ENCODE measurements at places on chromosomes 11 and 22.

DNA sequence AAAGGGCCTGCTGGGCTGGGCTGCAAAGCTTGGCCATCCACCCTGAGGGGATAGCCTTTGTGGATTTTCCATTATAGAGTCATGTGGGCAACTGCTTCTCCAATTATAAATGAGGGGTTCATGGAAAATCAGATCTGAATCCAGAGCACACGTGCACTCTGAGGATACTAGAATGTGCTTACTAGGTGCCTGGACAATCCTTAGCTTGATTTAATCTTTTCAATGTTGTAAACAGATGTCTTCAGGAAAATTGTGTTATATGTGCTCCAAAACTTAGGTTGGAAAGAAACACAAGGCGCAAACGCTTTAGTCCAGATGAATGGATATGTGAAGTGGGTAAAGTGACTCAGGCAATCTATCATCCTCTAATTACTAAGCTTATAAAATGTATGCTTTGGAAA, 92.0 kb downstream of the SLC17A6 start:
- no peak for DNase-seq

- no peak for DNase-seq
These were observed 165.1 kb downstream of the MSANTD4 start for GRCh38 chr11:105856954-105857353.

GRCh38 chr11:114624455-114625207, 29.0 kb upstream of the NXPE4 start:
- no peak for DNase-seq

DNA sequence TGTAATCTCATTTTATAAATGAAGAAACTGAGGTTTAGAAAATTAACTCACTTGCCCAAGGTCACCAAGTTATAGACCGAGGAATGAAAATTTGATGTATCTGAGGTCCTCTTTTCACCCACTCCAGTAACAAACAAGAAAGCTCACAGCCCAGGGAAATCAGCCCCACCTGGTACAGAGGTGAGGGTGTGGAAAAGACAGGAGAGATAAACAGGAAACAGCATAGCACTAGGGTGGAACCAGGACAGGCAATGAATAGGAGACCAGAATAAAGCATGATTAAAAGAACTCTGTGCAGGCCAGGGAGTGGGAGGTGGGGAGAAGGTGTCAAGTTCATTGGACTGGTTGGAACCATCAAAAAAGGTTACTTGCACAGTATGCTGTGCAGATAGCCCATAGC, 46.2 kb upstream of the SMCO4 start:
- no peak for DNase-seq

DNA sequence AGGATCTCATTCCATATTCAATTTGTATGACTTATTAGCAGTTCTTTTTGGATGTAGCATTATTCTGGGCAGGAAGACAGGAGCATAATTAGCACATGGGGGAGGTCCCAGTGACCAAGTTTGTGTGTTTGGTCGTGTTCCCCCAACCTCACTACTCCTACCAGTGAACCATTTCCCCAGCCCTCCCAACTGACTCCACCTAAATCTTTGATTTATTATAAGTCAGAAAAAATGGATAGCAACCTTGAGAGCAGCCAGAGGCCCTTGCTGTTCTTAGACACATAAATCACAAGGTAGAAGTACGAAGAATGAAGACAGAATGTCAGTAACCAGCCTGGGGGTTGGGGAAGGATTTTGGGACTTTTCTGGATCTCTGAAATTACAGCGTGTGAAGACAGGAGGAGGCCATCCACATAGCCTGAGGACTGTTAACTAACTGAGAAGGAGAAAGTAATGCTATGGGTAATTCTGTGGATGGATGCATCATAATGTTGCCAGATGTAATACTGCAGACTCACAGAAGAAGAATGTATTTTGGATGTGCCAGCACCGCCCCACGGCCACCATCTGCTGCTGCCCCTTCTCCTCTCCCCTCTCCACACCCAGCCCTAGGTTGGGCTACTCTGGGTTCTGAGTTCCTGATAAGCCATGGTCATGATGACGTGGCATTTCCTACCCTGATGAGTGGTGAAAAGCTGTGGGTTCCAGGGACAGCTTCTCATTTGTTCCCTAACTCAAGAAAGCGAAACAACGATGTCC, 124.3 kb upstream of the TTC12 start:
- no peak for DNase-seq

DNA sequence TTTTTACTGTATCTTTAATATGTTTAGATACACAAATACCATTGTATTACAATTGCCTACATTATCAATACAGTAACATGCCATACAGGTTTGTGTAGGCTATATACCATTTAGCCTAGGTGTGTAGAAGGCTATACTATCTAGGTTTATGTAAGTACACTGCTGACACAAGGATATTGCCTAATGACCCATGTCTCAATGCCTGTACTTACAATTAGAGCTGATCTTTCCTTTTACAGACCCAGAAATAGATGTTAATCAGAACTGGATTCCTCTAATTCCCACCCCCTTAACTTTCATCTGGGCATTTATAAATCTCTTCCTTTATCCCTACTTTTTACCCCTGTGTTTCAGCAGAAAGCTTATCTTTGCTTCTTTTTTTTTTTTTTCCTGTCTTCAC, 229.5 kb downstream of the METTL15 start:
- DNase-seq: no peak

GRCh38 chr11:13289081-13289480, 11.5 kb downstream of the BMAL1 start:
- no peak for DNase-seq

GRCh38 chr11:87281496-87281895, 243.8 kb downstream of the TMEM135 start:
- DNase-seq: no peak

- no peak for DNase-seq
These were observed 541.2 kb downstream of the MIAT start for GRCh38 chr22:27198518-27199035.

DNA sequence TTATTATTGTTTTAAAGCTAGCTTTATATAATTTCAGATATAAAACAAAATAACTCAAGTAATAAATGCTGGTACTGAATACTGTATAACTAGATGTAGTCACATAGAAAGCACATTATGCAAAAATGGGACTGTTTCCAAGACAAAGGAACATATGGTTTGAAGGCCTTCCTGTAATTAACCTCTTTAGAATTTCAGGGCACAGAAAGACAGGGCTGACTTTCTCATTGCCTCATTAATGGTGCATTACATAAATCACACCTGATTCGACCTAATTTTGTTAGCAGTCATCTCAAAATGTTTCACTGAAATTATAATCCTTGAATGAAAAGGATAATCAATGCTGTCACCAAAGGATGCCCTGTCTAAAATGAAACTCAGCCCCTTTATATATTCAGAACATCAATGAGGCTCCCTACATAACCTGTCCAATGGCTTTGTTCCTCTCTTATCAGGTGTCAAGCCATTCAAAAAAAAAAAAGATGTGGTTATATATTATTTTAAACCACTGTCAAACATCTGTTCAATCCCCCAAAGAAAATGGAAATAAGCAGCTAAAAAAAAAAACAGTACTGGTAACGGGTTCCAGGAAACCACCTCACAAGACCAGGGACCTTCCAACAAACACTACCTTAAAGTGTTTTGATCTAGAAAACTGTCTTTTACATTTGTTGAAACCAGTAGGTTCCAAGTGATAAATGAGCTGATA, 77.4 kb downstream of the FAM168A start:
- no peak for DNase-seq

DNA sequence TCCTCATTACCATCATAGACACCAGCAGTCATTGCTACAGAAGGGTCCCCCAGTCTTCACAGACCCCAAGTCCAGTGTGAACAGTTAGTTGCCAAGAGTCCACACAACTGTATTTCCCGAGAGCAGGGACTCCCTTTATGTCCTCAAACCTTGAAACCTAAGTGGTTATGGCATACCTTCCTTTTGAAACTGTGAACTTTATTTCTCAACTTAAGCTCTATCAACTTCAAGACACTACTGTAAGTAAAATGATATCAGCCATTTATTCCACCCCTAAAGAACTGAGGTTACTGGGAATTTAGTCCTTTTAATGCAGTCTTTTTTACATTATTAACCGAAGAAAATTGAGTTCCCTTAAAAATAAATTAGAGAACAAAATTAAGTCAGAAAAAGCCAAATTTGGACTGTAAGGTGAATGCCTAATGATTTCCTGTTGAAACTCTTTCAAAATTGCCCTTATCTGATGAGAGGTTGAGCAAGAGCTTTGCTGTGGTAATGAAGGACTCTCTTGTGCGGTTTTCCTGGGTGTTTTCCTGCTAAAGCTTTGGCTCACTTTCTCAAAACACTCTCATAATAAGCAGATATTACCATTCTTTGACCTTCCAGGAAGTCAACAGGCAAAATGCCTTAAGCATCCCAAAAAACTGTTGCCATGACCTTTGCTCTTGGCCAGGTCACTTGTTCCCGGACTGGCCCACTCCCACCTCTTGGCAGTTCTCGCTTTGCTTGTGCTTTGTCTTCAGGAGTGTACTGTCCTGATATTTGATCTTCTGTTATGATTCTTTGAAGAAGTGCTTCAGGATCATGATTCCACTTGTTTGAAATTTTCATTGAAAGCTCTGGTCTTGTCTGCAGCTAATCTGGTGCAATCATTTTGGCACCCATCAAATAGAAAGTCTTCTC, 765.4 kb upstream of the ANO3 start:
- no peak for DNase-seq

- DNase-seq: no peak
These were observed 95.6 kb downstream of the KCNQ1 start for GRCh38 chr11:2540223-2540991.

DNA sequence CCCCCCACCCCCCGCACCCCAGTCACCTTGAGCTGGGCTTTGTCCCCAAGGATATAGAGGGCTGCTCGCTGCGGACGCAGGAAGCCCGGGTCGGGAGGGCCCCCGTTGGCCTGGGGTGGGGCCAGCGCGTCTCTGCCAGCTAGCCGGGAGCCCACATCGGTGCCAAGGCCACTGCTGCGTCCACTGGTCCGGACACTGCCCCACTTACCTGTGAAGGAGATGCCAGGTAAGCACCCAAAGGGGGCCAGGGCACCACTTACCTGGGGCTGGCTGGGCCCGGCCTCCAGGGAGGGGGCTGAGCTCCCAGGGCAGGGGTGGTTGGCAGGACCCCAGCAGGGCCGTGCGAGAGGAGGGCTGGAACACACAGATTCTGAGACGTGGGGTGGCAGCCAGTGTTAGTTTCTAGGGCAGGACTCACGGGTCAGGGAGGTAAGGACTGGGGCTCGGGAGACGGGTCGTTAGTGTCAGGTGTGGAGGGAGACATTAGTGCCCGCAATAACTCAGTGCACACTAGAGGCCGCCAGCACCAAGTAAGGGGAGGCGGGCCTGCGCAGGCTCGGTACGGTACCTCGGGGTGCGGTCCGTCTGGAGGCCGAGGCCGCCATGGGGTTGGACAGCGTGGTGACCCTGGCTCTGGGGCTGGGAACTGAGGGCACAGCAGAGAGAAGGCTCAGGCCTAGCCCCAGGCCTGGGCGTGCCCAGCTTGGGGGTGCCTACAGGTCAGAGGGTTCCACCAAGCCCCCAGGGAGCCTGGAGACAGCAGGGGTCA, 18.2 kb downstream of the SBF1 start:
- no peak for DNase-seq

DNA sequence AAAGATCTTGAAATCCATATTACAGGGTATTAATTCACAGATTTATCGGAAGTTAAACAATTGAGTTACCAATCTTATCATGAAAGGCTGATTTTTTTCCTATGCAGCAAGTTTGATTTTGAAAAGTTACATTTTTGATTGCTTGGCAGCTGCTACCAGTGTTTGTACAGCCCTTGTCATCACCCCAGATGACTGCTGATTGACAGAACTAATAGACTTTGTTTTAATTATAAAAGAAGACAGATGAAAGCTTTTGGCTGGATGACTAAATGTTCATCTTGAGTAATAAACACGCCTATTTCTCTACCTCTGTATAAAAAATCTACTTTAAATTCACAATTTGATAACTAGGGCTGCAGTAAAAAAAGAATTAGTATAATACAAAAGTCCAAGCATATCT, 259.7 kb downstream of the TTC28 start:
- no peak for DNase-seq

DNA sequence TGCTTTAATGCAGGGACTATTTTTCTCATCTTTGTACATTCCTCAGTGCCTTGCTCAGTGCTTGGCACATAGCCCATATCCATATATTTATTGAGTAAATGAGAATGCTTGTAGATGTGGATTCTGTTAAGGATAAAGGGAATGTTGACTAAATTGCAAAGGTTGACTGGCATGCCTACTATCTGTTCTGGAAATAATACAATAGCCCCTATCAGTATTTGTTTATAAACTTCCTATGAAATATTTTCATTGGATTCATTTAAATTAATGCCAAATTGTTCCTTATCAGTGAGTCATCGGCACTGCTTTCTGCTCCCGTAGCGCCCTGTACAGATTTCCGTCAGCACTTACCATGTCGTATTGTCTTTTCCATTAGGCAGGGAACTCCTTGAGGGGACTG, 8.0 kb downstream of the RNF121 start:
- no peak for DNase-seq

GRCh38 chr22:23044570-23044969, 25.7 kb upstream of the GNAZ start:
- no peak for DNase-seq

GRCh38 chr11:66150140-66150539, 80.1 kb downstream of the PACS1 start:
- no peak for DNase-seq

- no peak for DNase-seq
These were observed 9.1 kb upstream of the NAALADL1 start for GRCh38 chr11:65067446-65067845.

GRCh38 chr11:131536159-131536558, 165.7 kb downstream of the NTM start:
- no peak for DNase-seq

- no peak for DNase-seq
These were observed 28.6 kb upstream of the RASL10A start for GRCh38 chr22:29344137-29344536.

GRCh38 chr11:9972989-9973388, 309.1 kb downstream of the SWAP70 start:
- DNase-seq: no peak

GRCh38 chr22:40412441-40412840, 42.0 kb downstream of the SGSM3 start:
- no peak for DNase-seq

DNA sequence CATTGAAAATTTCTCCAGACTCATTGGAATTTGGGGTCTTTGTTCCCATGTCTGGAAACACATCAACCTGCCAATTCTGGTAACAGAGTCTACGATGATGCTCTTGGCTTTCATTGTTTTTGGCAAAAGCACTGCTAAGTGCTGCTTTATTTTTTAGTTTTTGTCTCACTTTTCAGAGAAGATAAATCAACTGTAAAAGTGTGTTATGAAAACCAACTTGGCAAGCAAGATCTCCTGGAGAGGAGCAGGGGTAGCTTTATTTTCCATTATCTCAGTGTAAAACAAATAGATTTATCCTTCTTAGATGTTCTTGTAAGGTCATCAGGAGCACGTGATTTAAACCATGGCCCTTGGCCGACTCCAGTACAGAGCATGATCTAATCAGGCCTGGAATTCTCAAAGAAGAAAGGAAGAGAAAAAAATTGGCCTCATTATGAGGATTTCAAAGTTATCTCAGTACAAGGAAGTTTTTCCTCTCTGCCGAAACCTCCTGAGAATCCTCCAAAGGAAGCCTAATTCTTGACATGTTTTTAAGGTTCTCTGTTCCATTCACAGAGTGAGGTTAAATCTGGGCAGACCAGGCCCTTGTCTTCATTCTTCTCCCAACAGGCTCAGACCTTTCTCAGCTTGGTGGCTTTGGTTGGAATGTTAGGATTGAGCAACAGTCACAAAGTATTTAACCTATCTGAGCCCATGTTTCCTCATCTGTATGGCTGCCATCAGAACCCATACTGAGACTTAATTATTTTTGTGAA, 16.4 kb upstream of the PAMR1 start:
- DNase-seq: no peak

Measured in activated T-cell treated with anti-CD3 and anti-CD28 coated beads for 48 hours (primary cell).